ENCODE measurements at places on chromosomes 6 and 20.

- no peak for DNase-seq
These were observed 704 bp downstream of the TOP1 start for GRCh38 chr20:41029150-41029901.

GRCh38 chr6:87350516-87350915 is 5.9 kb downstream of the C6orf163 start:
- DNase-seq, result no peak

- DNase-seq, result no peak
These were observed 266.4 kb upstream of the PREP start for GRCh38 chr6:105669232-105669631.

GRCh38 chr20:24698189-24698588 is 228.8 kb downstream of the SYNDIG1 start:
- no peak for DNase-seq

DNA sequence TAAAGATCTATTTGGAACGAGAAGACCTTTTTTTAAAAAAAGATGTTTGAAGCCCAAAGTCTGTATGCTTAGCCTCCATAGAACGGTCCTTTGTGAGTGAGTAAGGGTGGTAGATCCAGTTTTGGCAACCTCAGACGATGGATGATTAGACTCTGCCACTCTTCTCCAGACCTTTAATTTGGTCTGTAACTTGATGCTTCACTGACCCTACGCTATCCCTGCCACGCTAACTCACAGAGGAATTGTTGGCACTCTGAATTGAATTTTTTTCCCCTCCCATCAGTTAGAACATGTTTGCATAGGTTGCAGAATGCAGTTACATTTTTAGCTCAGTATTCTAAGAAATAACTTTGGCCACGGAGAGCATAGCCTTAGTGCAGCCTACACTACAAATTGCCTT is 15.8 kb upstream of the DEK start:
- no peak for DNase-seq

DNA sequence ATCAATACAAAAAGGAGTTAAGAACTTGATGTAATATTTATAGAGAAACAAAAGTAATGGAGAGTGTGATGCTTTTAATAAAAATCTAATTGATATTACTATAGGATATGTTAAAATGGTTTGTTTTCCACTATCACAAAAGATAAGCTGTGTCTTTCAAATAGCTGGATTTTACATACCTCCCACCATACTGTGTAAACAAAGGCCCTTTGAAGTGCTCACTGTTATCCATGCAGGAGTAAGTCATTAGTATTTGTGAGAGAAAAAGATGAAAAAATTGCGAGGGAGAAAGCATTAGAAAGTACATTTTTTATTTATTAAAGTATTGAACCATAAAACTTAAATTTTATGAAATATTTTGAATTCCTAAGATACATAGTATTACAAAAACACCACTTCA is 733.0 kb downstream of the GRIK2 start:
- no peak for DNase-seq

GRCh38 chr6:37700620-37700973 is 2.9 kb upstream of the MDGA1 start:
- DNase-seq, result no peak

DNA sequence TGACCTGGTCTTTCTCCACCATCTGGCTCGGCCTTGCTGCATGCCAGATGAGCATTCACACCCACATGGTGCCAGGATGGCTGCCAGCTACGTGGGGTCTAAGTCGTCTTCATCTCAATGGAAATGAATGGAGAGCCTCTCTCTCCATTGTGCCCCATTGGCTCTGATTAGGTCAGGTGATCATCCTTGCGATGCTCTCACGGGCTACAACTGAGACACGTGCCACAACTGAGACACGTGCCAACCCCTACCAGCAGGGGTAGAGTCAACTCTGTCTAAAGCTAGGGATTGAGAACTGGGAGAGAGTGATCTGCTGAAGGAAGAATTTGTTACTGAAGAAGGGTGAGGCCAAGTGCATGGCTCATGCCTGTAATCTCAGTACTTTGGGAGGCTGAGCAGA is 67.3 kb upstream of the RALY start:
- DNase-seq, result no peak

DNA sequence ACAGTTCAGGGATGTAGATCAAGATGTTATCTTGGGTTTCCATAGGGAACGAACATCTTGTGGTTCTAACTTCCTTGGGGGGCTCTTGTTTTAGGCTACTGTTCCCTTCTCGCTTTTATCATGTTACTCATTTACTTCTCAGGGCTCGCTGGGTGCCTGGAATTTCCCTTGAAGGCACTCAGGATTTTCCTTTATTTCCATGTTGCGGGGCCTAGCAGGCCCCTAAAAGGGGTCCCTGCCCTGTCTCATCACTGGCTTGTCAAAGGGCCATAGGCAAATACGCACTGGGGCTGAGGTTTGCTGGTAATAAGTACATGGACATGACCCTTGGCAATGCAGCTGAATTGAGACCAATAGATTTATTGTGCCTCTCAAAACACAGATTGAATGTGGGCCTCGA is 262.3 kb downstream of the CDH4 start:
- no peak for DNase-seq

DNA sequence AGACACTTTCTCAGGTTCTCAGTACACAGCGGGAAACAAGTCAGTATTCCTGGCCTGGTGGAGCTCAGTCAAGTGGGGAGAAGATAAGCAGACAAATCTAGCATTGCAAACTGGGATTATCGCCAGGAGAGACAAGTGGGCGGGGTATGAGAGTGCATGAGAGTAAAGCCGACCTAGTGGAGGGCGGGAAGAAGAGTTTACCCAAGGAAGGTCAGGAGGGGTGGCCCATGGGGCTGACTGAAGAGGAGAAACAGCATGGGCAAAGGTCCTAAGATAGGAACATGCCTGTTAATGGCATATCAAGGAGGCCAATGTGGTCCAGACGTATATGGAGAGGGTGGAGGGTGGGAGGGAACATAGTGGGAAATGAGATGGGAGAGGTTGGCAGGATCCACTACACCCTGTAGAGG is 12.4 kb upstream of the CSNK2A1 start:
- no peak for DNase-seq

- DNase-seq, result no peak
These were observed 126.7 kb downstream of the DST start for GRCh38 chr6:56516003-56516402.

GRCh38 chr20:63052571-63053431 is 46.0 kb upstream of the BHLHE23 start:
- DNase-seq, result no peak

DNA sequence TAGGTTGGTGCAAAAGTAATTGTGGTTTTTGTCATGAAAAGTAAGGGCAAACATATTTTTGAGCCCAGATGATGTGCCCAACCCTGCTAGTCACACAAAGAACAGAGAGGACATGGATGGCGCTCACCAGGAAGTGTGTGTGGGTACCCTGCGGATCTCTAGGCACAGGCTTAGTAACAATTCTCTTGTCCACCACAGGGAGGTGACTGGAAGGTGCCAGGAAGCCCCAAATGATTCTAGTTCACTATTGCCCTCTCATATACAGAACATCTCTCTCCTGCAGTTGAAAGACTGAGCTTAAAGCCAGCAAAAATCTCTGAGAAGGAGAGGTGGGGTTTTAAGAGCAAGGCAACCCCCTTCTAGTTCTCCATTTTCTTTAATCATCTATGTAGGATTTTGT is 272.1 kb upstream of the TAB2 start:
- DNase-seq, result no peak

DNA sequence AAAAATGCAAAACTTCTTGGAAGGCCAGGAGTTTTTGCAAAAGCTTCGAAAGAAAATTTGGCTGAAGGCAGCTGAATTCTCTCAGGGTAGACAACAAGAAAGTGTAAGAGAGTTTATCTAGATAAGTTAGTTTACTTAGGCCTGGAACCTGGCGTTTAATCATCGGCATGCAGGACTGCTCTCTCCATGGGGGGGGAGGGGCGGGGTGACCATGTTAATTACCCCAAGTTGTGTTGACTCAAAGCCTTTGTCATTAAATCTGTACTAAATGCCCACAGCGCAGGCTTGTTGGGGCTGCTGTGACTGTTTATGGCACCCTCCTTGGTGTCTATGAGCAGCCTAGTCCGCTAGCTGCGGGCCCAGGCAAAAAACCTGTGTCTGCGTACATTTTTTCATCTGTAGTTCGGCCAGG is 20.1 kb upstream of the ZNF451 start:
- no peak for DNase-seq

DNA sequence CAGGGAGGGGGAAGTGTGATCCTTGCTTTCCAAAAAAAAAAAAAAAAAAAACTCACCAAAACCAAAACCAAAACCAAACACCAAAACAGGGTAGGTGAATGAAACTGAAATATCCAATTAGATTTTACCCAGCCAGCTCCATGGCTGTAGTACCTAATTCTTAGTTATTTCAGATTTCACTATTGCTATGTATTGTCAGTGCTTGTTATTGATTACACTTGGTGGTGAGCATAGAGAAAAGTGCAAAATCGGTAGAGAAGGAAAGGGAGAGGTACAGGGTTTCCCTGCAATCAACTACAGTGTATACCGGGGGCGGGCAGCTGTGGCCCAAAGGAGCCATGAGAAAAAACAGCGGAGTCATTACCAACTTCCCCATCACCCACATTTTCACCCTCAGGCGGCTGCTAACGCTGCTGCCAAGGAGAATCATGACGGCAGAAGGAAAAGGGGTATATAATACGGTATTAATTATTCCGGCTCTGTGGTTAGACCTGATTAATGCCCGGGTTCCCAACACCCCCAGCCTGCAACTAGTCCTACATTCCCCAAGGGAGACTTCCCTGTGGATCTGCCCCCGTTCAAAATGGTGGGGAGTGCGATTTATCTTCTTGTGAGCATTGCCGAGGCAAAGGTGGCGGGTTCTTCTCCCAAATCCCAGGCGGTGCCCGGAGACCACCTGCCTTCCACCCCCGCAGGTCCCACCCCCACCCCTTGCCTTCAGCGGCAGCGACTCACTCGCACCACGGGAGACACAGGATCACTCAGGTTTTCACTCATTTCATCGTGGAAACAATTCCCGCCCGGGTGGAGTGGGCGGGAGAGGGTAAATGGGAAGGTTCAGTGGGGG is at the start of gene C6orf62:
C6orf62 (minus strand) TSS at position 30 of the 847 bp plus-strand sequence. CDS start 486 bp downstream, outside the sequence.
- peak; percentile 55 for DNase-seq

GRCh38 chr6:37600312-37600916 is 97.3 kb downstream of the MDGA1 start:
- no peak for DNase-seq

DNA sequence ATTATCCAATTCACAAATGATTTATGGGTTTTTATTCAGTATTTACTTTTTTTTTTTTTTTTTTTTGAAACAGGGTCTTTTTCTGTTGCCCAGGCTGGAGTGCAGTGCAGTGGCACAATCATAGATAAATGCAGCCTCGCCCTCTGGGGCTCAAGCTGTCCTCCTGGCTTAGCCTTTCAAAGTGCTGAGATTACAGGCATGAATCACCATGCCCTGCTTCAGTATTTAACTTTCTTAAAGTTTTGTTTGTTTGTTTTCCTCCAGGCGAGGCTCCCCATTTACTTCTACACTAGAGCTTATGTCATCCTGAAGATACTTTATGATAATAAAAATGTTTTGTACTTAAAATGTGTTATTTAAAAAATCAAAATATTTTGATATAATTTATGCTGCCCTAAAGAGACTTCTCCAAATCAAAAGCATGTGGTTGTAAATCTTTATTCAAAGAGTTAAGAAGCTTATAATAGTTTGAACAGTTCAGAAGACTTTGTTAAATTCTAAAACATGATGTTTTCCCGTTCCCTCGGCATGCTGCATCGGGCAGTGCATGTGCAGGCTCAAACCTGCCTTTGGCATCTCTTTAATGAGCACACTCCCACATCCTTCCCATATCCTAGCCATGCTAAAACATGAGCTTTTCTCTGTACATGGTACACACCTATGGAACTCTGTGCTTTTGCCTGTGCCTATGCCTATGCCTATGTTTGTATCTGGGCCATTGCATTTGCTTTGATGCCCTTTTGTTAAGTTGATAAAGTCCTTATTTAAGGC is 11.0 kb downstream of the SMPDL3A start:
- no peak for DNase-seq

DNA sequence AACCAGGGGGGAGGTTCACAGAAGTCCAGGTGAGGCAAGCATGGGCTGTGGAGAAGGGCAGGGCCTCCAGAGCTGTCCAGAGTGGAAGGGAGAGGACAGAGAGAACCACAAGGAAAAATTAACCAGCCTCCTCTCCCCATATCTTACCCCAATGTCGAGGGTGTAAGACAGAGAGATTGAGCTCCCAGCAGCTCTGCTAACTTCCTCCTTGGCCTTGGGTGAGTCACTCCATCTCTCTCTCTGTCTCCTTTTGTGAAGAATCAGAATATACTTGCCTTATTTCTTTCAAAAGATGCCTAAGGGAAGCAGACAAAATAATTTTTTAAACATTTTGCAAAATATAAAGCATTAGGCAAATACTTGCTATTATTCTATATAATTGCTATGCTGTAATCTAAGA is 58.3 kb upstream of the IYD start:
- DNase-seq, result no peak

GRCh38 chr6:23522792-23523547 is 603.0 kb upstream of the NRSN1 start:
- no peak for DNase-seq

GRCh38 chr6:1464781-1465370 is 75.5 kb downstream of the FOXF2 start:
- no peak for DNase-seq

GRCh38 chr6:154509421-154510143 is 903 bp downstream of the CNKSR3 start:
- no peak for DNase-seq

DNA sequence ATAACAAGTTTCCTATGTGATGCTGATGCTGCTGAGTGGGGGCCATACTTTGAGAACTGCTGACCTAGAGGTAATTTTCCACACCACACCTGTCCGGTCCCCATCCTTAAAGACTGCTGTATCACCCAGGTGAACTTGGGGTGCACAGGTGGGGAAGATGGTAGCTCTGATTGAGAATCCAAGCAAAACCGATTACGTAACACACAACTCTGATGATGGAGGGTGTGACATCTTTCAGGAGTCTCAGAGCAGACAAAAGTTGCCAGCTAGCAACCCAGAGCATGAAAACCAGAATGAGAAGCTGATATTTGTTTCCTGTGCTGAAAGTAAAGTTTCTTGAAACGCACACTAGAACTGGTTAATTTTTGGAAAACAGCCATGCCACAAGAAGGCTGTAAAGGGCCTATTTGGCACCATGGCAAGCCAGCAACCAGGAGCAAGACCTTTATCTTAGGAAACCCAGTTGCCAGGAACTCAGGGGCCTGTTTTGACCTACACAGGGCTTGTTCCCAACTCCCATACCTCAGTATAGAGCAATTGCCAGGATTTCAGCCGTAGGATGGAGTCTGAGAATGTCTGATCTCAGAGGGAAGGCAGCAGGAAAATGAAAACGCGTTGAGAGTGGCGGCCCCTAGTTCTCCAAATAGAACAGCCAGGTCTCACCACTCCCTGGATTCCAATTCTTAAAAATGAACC is 21.6 kb upstream of the TBC1D7 start:
- DNase-seq, result no peak

DNA sequence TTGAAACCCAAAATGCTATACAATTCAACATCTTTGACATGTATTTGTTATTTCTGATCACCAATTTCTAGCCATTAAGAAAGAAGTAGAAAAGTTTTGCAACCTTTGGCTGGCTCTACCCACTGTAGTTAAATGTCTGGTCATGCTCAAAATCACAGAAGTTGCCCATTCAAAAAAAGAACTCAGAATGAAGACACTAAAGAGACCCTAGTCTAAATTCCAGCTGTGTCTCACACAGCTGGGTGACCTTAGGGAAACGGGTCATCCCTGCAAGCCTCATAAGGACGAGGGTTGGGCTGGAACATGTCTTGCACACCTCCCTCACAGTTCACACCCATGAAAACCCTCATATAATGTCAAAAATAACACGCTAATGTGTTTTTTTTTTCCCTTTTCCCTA is 10.3 kb downstream of the FOXQ1 start:
- DNase-seq, result no peak

GRCh38 chr20:4780245-4780644 is 58.5 kb downstream of the PRND start:
- no peak for DNase-seq
